Posterior cingulate gyrus (tissue), 11 donors: ENCODE measurements at places on chromosomes 13 and 19.

GRCh38 chr13:99545979-99546378, 44.7 kb downstream of the TM9SF2 start:
- no peak for DNase-seq

- DNase-seq, result no peak
These were observed 4.8 kb upstream of the LAMP1 start for GRCh38 chr13:113292021-113292862.

- DNase-seq, result no peak
These were observed 29.2 kb upstream of the RGCC start for GRCh38 chr13:41428155-41428554.

GRCh38 chr13:50179977-50180376, 164.7 kb downstream of the KCNRG start:
- DNase-seq, result no peak

DNA sequence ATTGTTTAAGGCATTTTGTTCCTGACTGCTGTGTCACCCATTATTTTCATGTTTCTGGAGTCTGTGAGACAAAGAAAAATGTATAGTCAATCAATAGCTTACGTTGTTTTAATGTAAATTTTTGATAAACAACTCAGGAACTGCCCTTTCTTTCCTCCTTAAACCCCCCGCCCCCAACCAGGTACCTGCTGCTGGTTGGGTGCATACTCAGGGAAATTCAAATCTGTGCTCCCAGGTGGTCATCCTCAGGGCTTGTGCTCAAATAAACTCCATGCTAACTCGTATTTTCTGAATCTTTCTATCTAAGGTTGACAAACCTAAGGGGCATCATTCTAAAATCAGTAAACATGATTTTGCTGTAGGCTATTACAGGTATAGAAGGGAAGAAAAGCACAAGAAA, 4.1 kb upstream of the CDC16 start:
- no peak for DNase-seq

GRCh38 chr13:65964672-65965071, 1265.5 kb downstream of the PCDH9 start:
- DNase-seq, result no peak

DNA sequence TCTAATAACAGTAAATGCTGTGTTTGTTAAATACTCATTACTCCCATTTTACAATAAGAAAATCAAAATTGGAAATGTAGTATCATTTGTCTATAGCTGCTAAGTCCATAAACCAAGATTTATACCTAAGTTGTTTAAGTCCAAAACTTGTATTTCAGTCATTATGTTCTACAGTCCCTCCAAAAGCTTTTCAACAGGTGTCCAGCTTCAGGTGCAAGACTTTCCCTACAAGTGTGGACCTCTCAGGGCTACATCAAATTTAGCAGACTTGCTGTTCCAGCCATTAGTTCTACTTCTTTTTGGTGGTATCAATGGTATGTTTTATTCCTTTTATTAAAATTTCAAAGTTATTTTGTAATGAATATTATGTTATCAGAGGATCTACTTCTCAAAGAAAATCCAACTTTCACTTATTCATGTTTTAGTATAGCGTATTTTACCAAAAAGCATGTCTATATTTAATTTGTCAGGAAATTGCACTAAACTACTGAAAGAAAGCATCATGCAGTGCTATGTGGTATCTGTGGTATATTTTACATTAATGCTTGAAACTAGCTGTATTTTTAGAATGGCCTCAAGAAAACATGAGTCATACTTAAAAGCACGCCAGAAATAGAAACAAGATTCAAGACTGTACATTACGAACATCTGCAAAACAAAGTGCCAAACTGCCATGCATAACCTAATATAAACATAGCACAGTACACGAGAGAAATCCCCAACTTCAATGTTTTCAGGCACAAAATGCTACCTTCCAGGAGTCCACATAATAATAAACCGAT, 44.5 kb downstream of the VWA8 start:
- no peak for DNase-seq

GRCh38 chr19:18610556-18611326, 1.9 kb upstream of the TMEM59L start:
- DNase-seq, result no peak

DNA sequence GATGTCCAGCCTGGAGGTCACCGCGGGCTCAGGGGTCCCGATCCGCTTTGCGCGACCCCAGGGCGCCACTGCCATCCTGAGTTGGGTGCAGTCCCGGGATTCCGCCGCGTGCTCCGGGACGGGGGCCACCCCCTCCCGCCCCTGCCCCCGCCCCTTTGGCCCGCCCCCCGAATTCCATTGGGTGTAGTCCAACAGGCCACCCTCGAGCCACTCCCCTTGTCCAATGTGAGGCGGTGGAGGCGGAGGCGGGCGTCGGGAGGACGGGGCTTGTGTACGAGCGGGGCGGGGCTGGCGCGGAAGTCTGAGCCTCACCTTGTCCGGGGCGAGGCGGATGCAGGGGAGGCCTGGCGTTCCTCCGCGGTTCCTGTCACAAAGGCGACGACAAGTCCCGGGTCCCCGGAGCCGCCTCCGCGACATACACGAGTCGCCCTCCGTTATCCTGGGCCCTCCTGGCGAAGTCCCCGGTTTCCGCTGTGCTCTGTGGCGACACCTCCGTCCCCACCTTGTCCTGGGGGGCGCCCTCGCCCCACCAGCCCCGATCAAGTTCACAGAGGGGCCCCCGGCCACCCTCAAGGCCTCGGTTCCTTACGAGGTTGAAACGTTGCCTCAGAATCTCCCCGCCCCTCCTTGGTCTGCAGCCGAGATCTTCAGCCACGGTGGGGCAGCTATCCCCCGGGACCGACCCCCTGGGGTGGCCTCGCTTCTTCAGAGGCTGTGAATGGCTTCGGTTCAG, 1.2 kb downstream of the LDLR start:
- DNase-seq, result peak; percentile 99

DNA sequence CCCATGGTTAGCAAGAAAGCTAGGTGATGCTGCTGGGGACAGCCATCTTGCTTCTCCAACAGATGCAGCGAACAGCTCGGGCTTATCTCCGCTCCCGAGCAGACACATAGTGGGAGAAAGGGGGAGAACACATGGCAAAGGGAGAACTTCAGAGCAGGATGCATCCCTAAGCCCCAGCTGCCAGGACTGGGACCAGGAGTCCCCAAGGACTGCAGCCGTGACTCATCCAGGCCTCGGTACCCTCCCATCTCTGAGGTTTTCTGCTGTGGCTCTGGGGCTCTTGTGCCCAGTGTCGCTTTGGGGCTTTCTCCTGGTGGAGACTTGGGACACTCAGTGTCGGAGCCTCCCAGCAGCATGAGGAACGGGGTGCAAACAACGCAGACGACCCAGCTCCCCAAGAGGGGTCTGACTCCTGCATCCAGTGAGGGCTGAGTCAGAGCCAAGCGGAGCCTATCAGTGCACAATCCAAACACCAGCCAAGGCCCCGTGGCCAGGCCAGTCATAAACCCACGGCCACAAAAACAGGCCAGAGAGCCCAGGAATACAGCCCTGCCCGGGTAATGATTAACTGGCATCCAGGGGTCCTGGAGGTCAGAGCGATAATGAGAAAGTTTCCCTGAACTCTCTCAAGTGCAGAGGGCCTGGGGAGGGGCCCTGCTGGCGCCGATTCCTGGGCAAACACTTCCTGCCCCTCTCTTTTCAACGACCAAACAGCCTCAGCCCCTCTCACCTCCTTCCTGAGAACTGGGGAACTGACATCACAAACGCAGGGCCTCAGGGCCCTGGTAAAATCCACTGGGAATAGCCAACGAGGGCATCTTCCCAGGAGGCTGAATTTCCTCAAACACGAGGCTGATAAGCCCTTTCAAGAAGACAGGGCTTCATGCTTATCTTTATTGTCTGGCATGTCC, 202.9 kb downstream of the USP12 start:
- peak; percentile 59 for DNase-seq

GRCh38 chr19:56270676-56271075, 1.9 kb upstream of the EDDM13 start:
- no peak for DNase-seq
